ENCODE measurements at places on chromosomes 4 and X.

DNA sequence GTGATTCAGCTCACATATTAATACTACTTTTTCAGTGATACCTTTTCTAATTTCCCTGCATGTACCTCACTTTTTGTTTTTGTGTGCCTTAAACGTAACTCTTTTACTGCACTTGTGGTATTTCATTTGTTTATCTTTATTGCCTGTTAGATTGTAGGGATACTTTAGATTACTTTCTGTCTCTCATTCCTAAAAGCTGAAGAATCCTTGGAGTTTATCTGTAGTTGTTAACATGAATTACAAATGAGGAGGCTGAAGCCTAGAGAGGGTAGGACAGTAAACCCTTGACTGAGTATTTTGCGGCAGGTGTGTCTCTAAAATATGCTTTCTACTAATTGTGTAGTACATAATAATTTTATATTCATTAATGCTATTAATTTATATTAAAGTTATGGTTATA, 34.9 kb downstream of the BMP2K start:
- ATAC-seq, result no peak

GRCh38 chr4:42523066-42523718, 125.9 kb downstream of the SHISA3 start:
- no peak for ATAC-seq

DNA sequence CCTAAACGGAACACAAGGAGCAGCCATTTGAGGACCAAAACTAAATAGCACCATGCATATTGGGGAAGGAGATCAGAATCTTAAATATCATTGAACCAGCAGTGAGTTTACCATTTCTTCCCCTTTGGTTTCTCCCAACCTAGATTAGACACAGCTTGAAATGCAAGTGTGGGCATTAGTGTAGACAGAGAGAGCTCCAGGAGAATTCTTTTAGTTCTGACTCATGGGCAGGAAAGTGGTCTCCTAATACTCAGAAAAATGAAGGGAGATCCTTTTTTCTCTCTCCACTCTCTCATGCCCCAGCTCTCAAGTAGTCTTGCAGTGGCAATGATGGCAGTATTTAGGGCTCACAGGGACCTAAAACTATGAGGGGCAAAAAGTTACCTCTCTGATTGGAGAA, 567.9 kb downstream of the INPP4B start:
- no peak for ATAC-seq

GRCh38 chr4:185398618-185399017, 2.0 kb downstream of the ANKRD37 start:
- no peak for ATAC-seq

DNA sequence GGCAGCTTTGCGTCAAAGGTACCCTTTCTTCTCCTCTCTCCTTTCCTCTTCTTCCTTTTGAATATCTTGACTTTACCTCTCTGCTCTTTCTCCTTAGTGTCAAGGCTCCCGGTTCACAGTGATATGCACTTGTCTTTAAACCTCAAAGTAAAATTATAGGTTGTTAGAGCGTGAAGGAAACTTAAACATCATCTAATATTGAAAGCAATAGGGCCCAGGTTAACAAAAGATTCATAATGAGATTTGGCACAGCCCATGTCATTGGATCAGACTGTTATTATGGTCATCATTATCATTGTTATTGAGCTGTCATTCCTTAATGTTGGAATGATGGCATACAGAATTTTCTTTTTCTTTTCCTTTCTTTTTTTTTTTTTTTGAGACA, 32.5 kb downstream of the FTHL17 start:
- no peak for ATAC-seq

DNA sequence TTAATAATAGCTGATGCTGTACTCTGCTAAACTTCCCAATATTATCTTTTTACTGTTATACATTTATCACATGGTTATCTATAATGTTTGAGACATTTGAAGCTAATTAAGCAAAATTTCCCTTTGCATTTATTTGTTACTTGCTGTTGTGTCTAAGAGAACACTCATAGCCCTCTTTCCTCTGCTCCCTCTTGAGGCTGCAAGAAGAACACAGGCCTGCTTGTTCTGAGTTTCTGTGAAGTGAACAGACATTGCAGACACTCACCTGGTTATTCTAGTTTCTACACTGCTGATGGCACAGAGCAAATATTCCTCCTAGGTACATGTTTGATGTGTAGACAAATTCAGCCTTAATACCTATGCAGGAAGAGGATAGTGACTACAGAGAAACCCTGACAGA, 367.8 kb downstream of the GASK1B start:
- ATAC-seq, result peak; percentile 81

- no peak for ATAC-seq
Measured at GRCh38 chrX:137695417-137695816, 129.5 kb downstream of the ZIC3 start.

- no peak for ATAC-seq
Measured at GRCh38 chr4:181581983-181582382, 661.2 kb upstream of the TENM3 start.

- ATAC-seq, result no peak
Measured at GRCh38 chr4:116150152-116150551, 935.2 kb downstream of the TRAM1L1 start.
